ENCODE measurements at places on chromosomes 6 and 20. TPM values are rescaled to one million over a fixed set of nuclear protein-coding genes. Genes with fewer than 3 reads are reported as not detected.

The SYTL3 gene
- 123 TPM for total RNA-seq

The TGIF2 gene
- total RNA-seq, result 55.4 TPM

The NKX2-4 gene
- not detected for total RNA-seq

The NEDD9 gene
- 53.2 TPM for total RNA-seq

The MATN4 gene
- 2.1 TPM for total RNA-seq

The WASF1 gene
- total RNA-seq, result 2.3 TPM

The PPP1R3G gene
- not detected for total RNA-seq

The CRISP2 gene
- not detected for total RNA-seq

The SIRPA gene
- total RNA-seq, result not detected

The TRIM31 gene
- total RNA-seq, result not detected

The RPS6KA2 gene
- total RNA-seq, result 2.0 TPM

The ZNF292 gene
- total RNA-seq, result 51.7 TPM

The RAD21L1 gene
- not detected for total RNA-seq

The TPBG gene
- not detected for total RNA-seq

The TMC2 gene
- total RNA-seq, result not detected

The CHRNA4 gene
- total RNA-seq, result not detected

The CCN6 gene
- 0.17 TPM for total RNA-seq

The GRIK2 gene
- total RNA-seq, result not detected

All from activated T-helper 1 cell treated with anti-CD3 and anti-CD28 coated beads, Interleukin-12 subunit alpha, Interleukin-12 subunit beta, Interleukin-2, Interleukin-4 antibody, amounts not matched to agents 30 ng/mL and 10 ng/mL and 1 ng/mL, durations not matched to agents 14 hours and 24 hours and 36 hours (primary cell).